ENCODE measurements at places on chromosomes 2 and 18. TPM values are rescaled to one million over a fixed set of nuclear protein-coding genes. Genes with fewer than 3 reads are reported as not detected.

FBXO36 gene
- total RNA-seq = 3.2 TPM

G6PC2 gene
- not detected for total RNA-seq

BOLL gene
- total RNA-seq = not detected

SCYGR1 gene
- not detected for total RNA-seq

APCDD1 gene
- 43.1 TPM for total RNA-seq

DNA sequence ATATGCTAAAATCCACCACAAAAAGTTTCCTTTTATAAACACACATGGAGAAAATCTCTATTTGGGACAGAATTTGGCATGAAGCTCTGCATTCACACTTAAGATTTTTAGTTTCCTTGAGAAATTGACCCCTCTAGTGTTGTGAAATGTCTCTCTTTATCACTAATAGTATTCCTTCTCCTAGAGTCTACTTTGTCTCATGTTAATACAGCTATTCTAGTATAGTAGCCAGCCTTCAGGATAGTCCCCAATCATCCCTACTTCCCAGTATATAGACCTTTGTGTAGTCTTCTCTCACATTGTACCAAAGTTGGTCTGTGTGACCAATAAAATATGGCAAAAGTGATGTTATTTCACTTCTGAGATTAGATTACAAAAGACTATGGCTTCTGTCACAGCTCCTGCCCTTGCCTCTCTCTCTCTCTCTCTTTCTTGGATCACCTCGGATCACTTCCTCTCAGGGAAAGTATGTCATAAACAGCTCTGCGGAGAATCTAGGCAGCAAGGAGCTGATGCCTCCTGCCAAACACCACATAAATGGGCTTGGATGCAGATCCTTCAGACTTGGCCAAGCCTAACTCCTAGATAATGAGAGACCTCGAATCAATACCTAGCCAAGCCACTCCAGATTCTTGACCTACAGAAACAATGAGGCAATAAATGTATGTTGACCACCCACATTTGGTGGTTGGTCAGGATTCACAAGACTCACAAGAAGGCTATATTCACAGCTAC is 59.7 kb upstream of the NABP1 start:
- DNase-seq = no peak

DNA sequence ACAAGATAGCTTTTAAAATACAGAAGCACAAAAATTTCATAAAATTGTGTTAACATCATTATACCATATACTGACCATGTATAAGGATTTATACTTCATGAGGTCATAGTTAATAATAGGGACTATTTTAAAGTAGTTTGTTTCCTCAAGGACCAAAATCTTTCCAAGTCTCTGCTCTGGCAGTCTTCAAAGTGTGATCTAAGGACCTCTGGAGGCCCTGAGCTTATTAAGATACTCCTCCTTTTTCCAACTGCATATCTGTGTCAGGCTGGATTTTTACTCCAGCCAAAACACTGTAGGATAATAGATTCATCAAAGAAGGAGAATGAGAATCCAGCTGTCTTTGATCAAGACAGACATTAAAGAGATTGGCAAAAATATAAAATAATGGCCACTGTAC is 1.7 kb upstream of the SCYGR2 start:
- DNase-seq = no peak

- DNase-seq = no peak
Observed at GRCh38 chr2:33220533-33220932, 255.9 kb upstream of the RASGRP3 start.

GRCh38 chr2:63023444-63023843 is 27.2 kb upstream of the OTX1 start:
- no peak for DNase-seq

DNA sequence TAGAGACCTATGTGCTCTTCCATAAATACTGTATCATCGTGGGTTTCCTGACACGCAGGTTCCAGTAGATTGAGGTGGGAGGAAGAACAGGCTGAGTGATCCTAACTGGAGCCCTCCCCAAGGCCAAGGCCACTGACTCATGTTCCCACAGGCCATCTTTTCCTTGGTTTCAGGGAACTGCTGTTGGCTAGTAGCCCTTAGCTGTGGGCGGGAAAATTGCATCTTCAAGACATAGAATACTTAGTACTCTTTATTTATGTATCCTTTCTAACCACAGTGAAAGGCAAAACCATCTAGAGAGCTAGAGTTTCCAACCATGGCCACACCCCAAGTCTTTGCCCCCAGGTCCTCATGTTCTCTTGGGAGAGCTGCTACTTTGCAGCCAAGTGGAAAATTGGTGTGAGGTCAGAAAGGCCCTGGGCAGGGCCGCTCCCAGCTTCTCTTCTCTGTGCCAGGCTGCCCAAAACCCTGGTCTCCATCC is 55.9 kb downstream of the COPS8 start:
- DNase-seq = no peak

- DNase-seq = peak; percentile 49
Observed at GRCh38 chr2:232335859-232336215, 42.7 kb upstream of the ALPP start.

GRCh38 chr2:19882286-19882685 is 19.5 kb downstream of the TTC32 start:
- no peak for DNase-seq

DNA sequence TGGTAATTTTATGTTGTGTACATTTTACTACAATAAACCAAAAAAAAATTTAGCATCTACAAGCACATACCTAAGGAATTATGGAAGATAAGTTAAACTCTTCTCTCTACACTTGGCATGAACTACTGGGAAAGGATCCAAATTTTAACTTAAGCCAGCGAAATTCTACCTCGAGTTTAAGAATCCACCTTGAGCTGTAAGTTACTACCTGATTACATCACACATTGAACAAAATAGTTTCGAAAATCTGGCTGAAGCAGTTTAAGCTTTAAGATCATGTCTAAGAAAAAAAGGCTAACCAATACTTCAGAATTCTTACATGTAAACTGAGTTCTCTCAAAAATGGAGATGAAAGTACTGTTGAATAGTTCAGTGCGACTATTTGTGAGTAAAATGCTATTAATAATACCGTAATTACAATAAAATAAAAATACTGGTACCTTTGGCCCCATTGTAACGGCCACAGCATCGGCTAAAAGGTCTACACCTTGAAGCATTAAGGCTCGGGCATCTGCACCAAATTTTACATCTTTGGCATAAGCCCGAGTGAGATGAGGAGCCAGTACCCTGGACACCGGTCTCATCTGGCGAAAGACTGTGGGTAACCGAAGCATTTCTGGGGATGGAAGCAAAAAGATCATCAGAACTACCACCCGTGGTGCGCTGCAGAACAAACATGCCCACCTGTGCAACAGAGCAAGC is 1.3 kb downstream of the HSPD1 start:
- no peak for DNase-seq

All from sciatic nerve (tissue), 2 donors.